ENCODE measurements at places on chromosomes 4 and X.

DNA sequence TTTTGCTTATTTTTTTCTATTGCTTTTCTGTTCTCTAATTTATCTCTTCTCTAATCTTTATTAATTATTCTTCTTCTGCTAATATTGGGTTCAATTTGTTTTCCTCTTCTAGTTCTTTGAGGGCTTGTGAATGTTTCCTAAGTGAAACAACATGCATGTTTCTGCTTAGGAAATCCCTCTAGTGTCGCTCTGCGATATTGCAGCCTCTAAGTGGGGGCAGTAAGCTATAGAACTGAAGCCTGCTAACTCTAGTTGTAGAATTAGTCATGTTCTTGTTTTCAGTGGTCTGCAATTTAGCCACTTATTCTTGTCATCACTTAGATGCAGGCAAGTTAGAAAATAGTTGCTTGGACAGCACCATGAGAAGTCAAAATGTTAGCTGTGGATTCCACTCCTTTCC, 222.6 kb downstream of the SPIN4 start:
- no peak for DNase-seq

DNA sequence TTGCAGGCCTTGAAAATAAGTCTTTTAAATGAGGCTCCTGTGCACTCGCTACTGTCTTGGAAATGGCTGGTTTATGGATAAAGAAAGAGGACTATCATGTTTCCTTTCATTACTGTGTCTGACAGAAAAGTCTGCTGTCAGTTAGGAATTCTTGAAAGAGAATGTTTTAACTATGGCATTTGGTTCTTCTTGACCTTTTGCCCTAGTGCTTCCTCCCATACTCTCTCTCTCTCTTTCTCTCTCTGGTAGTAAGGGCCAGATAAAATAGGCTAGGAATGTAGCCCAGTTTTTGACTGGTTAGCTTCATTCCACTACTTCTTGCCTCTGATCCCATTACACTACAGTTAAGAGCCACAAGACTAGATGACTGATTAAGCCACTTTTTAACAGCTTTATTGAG, 29.8 kb downstream of the YY2 start:
- peak; percentile 39 for DNase-seq

- DNase-seq: peak; percentile 74
Observed at GRCh38 chr4:110088670-110089069, 109.7 kb downstream of the ELOVL6 start.

- DNase-seq: no peak
Observed at GRCh38 chr4:69707807-69708206, 52.6 kb downstream of the SULT1B1 start.

DNA sequence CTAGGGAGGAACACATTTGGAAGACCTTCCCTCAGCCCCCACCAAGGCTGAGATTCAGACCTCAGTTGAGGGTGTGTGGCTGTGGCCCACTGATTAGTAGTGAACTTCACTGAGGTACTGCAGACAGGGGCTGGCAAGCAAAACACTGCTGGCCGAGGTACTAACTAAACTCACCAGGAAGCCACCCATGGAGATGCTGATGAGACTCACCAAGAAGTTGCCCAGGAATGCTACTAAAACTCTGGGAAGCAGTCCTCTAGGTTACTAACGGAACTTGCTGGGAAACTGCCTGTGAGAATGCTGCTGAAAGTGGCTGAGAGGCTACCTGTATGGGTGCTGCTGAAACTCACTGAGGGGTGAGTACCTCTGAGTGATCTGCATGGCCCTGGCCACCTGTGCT, 372.4 kb upstream of the RPS6KA3 start:
- DNase-seq: no peak

Measured in astrocyte of the spinal cord (primary cell).